ENCODE measurements at places on chromosomes 5 and 9.

- no peak for DNase-seq
Measured at GRCh38 chr5:83072966-83073365, 4.2 kb downstream of the TMEM167A start.

- DNase-seq: no peak
Measured at GRCh38 chr5:73938938-73939320, 312.9 kb downstream of the ARHGEF28 start.

DNA sequence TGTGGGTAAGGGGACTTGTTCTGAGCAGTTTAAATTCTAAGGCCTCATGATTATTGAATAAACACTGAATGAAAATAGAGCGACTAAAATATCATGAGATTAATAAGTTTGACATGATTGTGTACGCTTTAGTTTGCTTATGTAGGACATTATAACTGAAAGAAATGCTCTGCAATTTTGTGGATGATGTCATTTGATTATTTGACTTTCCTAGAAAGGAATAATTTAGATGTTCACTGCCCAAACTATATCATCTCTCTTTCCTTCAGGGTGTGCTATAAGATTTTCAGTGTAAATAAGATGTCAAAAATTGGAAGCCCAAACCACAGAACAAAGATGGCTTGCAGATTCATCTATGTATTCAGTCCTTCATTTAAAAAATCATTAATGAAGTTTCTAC, 115.7 kb upstream of the MTAP start:
- no peak for DNase-seq

DNA sequence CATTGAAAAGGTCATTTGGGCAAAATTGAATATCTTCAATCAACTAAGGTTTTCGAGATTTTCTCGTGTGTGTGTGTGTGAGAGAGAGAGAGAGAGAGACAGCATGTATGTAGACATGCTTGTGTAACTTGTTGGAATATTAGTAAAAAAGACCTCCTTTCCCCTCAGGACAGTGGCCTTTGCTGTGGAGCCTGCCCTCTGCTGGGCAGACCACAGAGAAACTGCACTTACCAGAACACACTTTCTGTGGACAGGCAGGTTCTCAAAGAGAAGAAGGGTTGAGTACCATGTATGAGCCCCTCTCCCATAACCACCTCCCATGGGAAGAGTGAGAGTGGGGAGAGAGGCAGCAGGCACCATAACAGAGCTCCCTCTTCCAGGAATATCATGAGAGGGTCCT, 45.6 kb downstream of the CFAP90 start:
- DNase-seq: no peak

All from activated CD8-positive, alpha-beta memory T cell treated with anti-CD3 and anti-CD28 coated beads for 1 hour (primary cell).